CD8-positive, alpha-beta T cell (primary cell): ENCODE measurements at places on chromosomes 5 and 9.

- DNase-seq: no peak
Observed at GRCh38 chr5:178496642-178497041, 93.6 kb downstream of the COL23A1 start.

- DNase-seq: no peak
Observed at GRCh38 chr9:136507221-136507991, 24.6 kb upstream of the SEC16A start.

- DNase-seq: no peak
Observed at GRCh38 chr5:112974901-112975300, 1.7 kb upstream of the DCP2 start.

DNA sequence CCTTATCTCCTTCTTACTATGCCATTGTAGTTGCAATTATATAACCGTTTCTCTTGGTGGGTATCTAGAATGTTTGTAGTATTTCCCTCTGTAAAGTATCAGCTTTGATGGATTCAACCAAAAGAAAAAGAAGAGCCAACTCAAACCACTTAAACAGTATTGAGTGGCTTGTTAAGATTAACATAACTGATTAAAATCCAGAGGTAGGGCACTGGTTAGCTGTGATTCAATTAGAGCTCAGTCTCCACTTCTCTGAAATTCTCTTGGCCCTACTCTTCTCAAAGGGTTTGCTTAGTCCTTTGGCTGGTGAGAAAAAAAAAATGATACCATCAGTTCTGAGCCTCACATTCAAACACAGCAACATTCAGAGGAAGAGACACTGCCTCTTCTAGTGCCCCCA lies 37.0 kb downstream of the TYRP1 start:
- DNase-seq: no peak

DNA sequence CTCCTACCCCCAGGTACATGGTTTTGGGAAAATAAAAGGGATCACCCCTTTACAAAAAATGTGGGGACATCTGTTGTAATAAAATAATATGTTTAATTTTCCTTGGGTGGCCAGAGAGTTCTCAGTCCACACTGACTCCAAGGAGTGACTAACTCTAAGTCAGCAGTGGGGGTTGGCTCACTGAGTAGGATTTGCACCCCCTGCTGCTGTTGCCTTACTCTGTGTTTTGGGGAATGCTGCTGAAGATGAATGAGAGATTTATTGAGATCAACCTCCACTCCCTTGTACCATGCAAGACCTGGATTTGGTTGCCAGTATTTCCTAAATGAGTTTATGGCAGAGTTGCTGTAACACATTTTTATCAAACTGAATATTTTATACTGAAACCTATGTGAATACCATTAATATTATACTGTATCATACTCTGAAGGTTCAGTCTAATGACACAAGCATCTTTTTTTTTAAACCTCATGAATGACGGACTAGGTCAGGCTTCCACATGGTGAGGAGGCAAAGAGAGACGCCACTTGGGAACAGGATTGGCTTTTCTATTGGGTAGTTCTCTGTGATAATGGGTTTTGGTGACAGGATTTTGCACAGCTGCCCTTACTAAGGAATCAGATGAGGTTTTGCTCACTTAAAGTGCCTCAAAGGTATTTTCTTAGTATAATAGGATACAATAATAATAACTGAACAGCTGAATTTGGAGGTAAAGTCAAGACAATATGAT lies 121.3 kb upstream of the OSMR start:
- DNase-seq: no peak
